ENCODE measurements at places on chromosomes 13 and 19.

- DNase-seq = no peak
Measured at GRCh38 chr13:113223070-113223469, 13.7 kb downstream of the CUL4A start.

GRCh38 chr19:12884926-12885748, 1.9 kb downstream of the KLF1 start:
- DNase-seq = peak; percentile 78

DNA sequence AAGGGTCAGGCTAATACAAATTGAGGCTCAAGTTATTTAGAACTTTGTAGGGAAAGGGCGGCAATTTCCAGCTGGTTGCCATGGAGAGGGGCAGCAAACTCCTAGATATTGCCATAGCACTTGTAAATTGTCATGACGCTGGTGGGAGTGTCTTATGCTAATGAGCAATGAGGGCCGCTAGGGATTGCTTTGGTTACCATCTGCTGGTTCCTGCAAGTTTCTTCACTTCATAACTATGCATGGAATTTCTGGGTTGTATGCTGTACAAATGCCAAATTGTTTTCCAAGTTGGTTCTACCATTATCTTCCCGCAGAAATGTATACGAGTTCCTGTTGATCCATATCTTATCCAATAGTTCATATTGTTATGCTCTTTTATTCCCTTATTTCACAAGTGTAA, 1339.4 kb downstream of the EFNB2 start:
- no peak for DNase-seq

DNA sequence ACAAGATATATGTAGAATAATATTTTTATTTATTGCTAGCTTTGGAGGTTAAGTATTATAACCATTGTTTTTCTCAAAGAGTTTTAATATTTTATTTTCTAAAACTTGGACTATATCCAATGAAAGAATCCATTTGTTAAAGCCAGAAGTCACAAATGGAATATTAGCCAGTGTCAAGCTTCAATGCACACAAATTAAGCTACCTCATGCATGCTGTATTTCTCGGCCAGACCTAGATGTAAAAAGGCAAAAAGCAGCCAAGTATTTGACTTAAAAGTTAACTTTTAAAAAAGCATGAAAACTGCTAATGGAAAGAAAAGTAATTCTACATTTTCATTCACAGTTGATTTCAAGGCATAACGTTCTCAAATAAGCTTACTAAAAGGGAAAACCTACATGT, 160.0 kb upstream of the ATXN8OS start:
- no peak for DNase-seq

- no peak for DNase-seq
Measured at GRCh38 chr13:102977471-102977870, 88.7 kb downstream of the SLC10A2 start.

DNA sequence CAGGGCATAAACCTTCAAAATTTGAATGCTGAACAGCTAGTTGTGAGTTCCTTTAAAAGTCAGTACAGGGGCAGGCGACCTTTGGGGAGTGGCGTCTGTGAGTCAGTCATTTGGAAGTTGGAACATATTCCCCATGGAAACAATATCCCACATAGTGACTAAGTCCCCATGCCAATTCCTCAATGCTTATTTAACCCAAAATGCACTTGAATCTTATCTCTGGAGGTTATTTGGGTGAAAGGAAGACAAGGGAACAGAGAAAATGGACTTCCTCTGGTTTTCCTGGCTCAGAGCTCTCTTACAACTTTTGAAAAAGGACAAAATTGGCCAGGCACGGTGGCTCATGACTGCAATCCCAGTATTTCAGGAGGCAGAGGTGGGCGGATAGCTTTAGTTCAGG, 479.2 kb upstream of the NBEA start:
- no peak for DNase-seq

Measured in SHP77 (cell line).